ENCODE measurements at places on chromosomes 2 and 18.

DNA sequence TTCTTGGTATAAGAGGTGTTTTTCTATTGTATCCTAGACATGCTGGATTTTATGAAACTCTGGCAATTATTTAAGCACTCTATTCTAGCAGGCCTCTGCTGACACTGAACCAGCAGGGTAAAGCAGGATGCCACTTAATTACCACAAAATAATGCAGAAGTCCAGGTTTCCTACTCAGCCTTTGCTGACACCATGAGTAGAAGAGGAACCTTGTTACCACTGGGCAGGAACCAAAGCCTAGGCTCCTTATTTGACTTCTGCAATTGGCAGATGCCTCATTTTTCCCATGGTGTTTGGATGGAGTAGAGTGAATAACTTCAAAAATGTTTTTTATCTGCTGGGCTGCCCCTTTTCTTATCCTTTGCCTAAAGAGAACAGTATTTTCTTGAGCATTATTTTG, 60.8 kb downstream of the THNSL2 start:
- no peak for DNase-seq

DNA sequence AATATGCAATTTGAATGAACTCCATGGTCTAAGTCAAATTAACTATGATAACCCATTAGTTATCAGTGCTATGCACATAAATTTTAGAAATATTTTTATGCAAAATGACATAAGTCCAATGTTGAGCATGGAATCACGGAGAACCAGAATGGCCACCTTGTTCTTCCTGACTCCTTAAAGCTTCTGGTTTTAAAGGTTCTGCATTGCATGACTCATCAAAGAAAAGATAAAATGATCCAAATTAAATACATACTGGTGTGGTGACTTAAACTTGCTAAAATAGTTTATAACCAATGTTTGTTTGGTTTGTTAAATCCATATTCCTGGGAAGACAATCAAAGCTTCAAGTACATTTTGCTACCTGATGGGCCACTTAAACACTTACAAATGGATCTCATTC, 1146.9 kb upstream of the NRXN1 start:
- DNase-seq: no peak

DNA sequence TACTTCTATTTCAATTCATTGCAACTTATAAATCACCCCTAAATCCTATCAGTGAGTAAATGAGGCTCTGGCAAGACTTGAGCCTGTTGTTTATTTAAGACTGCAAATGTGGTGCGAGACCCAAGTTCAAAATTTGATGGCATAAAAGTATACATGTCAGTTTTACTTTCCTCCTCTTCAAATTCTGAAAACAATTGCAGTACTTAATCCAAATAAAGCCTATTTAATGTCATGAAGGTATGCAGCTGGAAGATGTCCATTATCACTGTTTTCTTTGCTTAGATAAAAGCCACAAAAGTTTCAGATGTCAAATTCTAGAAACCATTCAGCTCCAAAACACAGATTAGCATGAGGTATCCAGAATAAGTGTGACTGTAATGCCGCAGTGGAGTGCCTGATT, 3.3 kb downstream of the APCDD1 start:
- no peak for DNase-seq

DNA sequence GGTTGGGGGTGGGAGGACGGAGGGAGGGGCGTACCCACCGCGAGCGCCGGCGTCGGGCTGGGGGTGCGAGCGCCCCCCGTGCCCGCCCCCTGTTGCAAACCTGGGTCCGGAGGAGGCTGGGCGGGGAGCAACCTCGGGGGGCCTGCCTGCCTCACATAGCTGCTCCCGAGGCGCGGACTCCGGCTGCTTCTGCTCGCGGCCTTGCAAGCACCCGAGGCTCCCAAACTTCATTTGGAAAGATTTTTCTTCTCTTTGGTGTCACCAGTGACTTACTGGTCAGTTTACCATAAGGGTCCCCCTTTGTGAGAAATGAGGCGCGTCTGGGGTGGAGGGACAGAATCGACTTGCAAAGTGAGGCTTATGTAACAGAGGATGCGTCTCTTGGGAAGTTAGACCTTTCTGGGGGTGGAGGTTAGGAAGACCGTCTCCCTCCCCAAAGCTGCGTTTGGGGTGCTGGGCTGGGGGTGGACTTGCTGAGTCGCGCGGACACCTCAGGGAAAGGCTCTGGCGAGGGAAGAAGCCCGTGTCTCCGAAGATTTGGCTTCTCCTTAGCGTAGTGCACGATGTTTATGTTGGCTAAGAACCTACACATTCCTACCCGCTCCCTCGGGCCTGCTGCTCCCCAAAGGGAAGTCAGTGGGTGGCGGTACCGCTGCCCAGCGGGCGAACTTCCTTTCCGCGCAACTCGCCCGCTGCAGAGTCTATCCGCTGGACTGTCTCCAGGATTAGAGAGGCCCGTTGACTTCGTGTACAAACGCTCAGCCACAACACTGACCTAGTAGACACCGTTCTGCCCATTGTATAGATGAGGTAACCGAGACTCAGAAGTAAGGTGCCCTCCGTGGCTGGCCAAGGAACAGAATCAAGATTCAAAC, 559 bp downstream of the TMEM37 start:
- no peak for DNase-seq

DNA sequence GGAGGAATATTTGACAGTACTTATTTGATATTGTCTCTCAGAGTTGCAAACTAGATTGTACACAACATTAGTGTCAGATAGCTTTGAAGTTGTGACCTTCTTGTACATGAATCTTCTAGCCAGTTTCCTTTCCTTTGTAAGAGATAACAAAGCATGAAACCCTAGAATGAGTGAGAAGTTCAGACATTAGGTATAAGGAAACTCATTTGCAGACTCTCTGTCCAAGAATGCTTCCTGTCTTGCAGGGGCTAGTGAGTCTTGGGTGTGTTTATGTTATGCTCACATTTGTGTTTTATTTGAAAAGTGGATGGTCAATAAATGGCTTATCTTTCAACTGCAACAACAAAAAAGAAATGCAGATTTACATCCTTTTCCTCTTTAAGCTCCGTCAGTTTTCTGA, 1.4 kb downstream of the BOD1L2 start:
- DNase-seq: no peak

- no peak for DNase-seq
These were observed 70.1 kb upstream of the PNPT1 start for GRCh38 chr2:55763721-55764120.

DNA sequence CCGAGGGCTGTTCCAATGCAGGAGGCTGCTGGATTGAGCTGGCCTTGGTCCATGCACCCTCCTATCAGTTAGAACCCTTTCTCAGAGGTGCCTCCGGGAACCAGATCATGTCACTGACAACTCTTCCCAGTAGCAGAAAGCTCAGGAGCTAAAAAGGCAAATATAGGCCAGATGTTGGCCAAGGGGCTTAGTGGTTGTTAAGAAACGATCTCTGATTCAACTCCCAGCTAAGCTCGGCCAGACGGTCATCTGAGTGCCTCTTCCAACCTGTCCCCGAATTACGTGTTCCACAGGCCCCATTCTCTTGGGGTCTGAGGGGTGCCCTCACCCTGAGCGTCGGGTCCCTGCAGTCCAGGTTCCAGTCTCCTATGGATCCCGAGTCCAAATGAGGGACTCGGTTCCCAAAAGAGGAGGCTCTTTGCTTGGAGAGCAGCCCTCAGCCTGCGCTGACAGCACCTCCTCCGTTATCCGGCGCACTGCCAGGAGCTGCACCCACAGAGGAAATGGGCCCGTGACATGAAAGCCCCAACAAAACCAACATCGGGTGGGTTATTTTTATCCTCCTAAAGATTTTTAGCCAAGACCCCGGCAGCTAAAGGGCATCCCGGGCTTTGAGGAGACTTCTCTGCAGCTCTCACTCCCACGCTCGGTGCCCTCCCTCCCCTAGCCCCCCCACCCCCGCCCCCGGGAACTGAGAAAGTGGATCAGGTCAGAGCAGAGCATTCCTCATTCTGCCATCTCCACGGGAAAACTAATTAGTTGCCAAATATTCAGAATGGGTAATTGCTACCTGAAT, 106.6 kb upstream of the ID2 start:
- DNase-seq: no peak

GRCh38 chr18:10409041-10409440, 45.4 kb upstream of the APCDD1 start:
- DNase-seq: no peak

DNA sequence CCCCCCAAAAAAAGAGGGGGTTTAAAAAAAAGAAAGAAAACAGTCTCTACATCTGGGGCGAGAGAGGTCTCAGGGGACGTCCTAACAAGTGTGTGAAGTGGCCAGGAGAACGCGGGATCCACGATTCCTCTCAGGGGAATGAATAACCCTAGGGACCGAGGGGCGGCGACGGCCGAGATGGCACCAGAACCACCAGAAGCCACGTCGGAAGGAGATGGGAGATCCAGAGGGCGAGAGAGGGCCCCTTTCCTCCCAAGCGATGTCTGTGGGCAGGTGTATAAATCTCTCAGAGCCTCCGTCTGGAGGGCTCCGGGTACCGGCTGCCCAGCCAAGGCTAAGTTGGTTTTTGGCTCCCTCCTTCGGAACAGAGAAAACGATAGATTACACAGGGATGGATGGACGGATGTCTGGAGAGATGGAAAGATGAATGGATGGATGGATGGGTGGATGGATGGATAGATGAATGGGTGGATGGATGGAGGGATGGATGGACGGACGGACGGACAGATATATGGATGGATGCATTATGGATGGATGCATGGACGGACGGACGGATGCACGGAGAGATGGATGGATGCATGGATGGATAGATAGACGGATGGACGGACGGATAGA, 1.7 kb downstream of the EPHA4 start:
- DNase-seq: no peak

DNA sequence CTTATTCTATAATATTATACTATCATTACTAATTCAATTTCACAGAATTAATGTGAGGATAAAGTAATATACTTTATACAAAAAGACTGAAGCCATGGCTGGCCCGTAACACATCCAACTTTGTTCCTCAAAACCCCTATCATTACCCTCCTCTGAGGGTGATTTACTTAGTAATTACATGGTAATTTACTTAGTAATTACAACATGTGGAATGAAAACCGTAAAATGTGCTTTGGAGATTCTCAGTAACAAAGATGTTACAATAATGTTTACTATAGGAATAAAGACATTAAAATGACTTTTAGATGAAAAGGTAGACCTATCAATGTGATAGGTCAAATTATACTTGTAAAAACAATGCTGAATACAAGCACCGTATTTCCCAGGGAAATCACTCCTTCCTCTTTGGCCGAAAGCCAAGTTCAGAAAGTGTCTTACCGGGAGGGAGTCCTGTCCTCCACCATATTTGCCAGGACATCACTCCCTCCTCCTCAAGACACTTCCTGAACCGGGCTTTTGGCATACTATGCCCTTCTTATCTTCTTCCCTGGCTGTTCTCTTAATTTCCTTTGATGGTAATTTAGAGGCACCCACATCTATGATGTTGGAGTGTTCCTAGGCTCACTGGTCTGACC, 1047.8 kb downstream of the SOCS6 start:
- DNase-seq: no peak

- DNase-seq: no peak
These were observed 26.5 kb downstream of the PPP4R3B start for GRCh38 chr2:55590810-55591440.

DNA sequence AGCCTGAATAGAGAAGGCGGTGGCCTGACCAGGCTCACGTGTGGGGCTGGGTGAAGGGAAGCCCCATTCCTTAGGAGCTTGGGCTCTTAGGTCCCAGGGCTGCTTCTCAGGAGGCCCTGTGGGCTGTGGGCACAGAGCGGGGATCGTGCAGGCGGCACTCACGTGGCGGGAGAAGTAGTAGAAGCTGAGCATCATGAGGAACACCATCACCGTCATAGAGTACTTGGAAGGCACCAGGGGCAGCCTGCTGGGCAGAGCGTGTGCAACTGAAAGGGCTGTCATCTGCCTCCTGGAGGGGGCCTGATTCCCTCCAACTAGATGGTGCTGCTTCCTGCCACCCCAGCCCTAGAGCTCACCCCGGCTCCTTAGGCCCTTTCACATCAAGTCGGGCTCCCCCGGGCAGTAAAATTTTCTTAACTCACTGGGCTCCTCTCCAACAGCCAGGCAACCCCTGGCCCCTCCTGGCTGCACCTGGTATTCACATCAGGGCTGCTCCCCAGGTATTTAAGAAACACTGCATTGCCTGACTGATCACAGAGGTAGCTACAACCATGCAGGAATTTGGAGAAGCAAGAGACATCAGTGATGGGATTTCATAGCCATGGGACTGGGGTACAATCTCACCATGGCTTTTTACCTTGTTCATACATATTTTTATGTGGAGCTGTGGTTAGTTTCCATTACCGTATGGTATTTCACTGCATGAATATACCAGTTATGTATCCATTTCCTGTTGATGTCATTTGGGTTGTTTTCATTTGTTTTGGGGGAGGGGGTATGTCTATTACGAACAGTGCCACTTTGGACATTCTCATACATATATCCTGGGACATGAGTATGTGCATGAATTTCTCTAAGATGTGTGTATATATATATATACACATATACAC, 32.9 kb downstream of the CENPO start:
- no peak for DNase-seq

GRCh38 chr18:670522-670921, 13.1 kb downstream of the TYMS start:
- no peak for DNase-seq

DNA sequence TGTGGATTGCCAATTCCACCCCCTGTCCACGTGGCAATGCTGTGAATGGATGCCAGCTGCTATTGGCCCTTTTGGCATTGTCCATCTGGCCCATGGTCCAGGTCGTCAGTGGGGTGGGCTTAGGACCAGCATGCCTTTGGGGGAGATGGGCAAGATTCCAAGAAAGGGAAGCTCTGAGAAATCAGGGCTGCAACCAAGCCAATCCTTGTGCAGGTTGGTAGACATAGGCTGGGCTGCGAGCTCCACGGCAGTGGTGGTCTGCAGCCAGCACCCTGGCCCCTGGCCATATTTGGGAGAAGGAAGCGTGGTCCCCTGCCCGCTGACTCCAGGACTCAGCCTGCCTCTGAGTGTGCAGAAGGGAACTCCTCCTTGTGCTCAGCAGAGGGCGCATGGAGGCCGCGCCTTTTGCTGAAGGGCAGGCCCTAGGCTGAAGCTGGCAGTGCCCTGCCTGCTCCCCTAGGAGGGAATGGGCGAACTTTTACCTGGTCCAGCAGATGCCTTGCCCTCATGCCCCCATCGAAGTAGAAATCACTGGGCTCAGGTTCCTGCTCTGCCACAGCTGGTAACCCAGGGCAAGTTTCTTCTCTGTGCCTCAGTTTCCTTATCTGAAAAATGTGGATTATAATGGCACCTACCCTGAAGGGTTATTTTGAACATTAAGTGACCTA, 5.4 kb downstream of the SPR start:
- peak; percentile 5 for DNase-seq

DNA sequence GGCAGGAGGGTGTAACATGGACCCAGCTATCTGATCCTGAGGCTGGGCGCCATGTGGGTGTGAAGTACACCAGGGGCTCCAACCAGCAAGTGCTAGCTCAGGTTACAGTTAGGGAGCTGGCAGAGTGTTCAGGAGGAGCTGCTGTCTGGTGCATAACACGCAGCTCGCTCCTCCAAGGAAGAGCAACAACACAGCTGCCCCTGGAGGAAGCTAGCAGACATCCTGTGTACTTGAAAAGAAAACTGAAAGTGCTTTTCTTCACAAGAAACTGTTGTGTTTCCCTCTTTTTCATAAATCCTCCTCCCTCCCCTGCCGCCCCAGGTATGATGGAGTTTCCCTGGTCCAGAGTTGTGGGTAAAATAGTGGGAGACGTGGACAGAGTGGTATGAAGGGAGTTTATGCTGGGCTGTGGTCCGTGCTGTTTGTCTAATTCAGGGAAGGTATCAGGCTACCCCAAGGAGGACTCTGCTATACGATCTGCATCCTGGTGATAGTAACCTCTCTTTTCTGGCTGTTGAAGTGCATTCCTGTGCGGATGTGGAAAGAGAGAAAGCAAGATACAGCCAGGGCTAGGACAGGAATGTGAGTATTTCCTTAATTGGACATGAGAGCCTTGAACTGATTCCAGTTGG, 6.1 kb upstream of the LBH start:
- DNase-seq: peak; percentile 53
